Activated CD8-positive, alpha-beta memory T cell treated with anti-CD3 and anti-CD28 coated beads, Interleukin-2, amount 50 U/mL, for 4 hours (primary cell): ENCODE measurements at places on chromosomes 11 and 22.

GRCh38 chr11:119852741-119853140 is 123.7 kb upstream of the NECTIN1 start:
- no peak for DNase-seq

GRCh38 chr11:704781-705645 is 1.0 kb upstream of the EPS8L2 start:
- no peak for DNase-seq

DNA sequence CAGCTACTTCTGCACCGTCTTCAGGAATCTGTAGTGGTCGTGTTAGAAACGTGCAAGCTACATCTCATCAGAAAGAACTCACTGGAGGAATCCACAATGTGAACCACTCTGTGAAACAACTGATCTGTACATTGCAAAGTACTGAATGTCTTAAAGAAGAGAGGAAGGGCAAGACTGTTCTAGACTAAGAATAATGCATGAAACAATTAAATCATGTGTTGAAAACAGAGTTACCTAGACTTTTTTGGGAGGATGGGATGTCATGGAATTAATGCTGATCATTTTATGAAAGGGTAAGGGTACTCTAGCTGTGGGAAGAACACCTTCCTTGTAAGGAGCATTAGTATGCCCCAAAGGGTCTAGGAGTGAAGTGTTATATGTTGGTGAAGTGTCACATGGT is 60.6 kb upstream of the YPEL1 start:
- DNase-seq = no peak

DNA sequence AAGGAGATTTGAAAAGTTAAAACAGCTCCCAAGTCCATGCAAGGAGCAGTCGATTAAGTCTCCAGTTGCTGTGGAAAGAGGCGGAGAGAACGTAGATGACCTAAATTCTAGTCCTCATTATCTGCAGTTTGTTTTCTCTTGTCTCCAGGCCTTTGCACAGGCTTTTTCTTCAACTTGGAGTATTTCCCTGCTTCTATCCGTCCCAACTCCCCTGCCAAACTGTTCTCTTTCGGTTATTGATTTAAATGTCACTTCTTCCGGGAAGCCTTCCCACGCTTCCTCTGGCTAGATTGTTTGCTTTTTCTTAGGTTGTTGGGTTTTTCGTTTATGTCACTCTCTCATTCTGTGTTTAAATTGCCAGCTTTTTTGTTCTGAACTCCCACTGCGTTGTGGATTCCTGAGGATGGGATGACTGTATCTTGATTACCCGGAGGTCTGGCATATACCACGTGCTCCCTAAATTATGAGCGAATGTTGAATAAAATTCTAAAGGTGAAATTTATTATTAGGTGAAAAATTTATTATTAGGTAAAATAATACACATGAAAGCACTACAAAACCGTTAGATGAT is 463 bp downstream of the TMEM126B start:
- no peak for DNase-seq
